ENCODE measurements at places on chromosomes 5 and 9.

DNA sequence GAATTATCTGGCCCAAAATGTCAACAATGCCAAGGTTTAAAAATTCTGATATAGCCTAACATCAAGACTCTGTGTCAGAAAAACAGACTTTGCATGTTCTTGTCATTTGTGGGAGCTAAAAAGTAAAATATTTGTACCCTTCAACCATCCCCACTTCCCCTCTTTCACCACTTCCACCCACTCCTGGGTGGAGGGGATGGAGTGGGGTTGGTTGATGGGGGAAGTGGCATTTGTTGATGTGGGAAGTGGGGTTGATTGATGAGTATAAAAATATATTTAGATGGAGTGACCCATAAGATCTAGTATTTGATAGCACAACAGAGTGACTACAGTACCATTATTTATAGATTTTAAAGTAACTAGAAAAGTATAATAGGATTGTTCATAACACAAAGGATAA is 55.0 kb upstream of the C9orf72 start:
- no peak for DNase-seq

GRCh38 chr5:68233075-68233474 is 17.5 kb downstream of the PIK3R1 start:
- no peak for DNase-seq

- DNase-seq, result no peak
Measured at GRCh38 chr5:113652161-113652560, 138.7 kb downstream of the YTHDC2 start.

- DNase-seq, result no peak
Measured at GRCh38 chr5:175148636-175149172, 295.3 kb downstream of the DRD1 start.

DNA sequence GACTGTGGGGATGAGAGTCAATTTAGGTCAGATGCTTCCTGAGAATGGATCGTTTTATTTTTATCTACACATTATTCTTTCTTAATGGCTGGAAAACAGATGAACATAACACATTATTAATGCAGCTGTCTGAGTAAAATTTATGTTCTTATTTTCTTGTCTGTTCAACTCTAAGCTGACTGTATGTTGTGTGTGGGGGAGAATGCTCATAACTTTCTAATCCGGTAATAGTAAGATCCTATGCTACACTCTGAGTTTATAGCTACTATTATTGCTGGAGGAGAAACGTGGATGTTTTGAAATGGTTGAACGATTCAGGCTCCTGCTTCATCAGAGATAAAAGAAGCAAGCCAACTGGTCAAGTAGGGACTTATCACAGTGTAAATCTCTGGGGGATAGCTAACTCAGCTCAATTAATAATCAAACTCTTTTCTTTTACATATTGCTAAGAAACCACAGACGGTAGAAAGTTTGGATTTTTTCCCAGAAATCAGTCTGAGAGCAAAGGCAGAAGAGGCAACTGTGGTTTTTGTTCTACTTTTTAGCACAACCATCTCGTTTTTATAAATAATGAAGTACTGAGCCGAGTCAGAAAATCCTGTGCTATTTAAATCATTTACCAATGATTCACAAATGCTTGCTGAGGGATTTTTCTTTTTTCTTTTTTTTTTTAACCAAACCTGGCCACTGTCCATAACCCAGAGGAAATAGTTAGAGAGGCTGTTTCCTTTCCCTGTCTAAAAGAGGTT is 265.0 kb upstream of the FAM174A start:
- no peak for DNase-seq

- no peak for DNase-seq
Measured at GRCh38 chr5:91277093-91277626, 106.0 kb downstream of the ARRDC3 start.

DNA sequence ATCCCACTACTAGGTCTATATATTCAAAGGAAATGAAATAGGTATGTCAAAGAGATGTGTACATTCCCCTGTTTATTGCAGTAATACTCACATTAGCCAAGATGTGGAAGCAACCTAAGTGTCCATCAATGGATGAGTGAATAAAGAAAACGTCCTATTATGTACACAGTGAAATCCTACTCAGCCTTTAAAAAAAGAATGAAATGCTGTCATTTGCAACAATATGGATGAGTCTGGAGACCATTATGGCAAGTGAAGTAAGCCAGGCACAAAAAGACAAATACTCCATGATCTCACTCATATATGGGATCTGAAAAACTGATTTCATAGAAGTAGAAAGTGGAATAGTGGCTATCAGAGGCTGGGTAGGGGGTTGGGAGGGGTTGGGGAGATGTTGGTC is 909.1 kb upstream of the DMAC1 start:
- no peak for DNase-seq

- no peak for DNase-seq
Measured at GRCh38 chr5:28580616-28581015, 1542.2 kb upstream of the CDH9 start.

- DNase-seq, result no peak
Measured at GRCh38 chr9:133682818-133683585, 46.8 kb downstream of the DBH start.

GRCh38 chr5:128436749-128437188 is 101.3 kb downstream of the FBN2 start:
- no peak for DNase-seq

DNA sequence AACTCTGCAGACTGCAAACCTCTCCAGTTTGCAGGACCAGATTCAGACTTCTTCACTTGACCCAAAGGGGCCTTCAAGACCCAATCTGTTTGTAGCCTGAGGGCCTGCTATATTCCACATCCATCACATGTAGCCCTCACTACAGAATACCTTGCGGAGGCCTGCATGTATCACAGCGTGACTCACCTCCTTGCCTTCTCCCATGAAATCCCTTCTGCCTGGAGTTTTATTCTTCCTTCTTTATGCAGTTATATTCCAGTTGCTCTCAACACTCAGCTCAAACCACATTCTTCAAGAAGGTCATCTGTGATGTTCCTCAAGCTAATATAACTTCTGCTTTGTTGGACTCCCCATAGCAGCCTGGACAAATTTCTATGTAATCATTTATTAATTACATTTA is 198.5 kb upstream of the PTGER4 start:
- DNase-seq, result no peak

GRCh38 chr5:127014573-127014972 is 15.8 kb downstream of the MARCHF3 start:
- no peak for DNase-seq

DNA sequence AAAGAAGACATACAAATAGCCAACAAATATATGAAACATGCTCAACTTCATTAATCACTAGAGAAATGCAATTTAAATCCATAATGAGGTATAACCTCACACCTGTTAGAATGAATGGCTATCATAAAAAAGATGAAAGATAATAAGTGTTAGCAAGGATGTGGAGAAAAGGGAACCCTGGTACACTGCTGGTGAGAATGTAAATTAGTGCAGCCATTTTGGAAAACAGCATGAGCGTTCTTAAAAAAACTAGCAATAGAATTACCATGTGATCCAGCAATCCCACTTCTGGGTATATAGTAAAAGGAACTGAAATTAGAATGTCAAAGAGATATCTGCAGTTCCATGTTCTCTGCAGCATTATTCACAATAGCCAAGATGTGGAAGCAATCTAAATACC is 64.2 kb upstream of the CEP78 start:
- DNase-seq, result no peak

GRCh38 chr5:73338256-73339050 is 110.1 kb downstream of the FOXD1 start:
- no peak for DNase-seq

DNA sequence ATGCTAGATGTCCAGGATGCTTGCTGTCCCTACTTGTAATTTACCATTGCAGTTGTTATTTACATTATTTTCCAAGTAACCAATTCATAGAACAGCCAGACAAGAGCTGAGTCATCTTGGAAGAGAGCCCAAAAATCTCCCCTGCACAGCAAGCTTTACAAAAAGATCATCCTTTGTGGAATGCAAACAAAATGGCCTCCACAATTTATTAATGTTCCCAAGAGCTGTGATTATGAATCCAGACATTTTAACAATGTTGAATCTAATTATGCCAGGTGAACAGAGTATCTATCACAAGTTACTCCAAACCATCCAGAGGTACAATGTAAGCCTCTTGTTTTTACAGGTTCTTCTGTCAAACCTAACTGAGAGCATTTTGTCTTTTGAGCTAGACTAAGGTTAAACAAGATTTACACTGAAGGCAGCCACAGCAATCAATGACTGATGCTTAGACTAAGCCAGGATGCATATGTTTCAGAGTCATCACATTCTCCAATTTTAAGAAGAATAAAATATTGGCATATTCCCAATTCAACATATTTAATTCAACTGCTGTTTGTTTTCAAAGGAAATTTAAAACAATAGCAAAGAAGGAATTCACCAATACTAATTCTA is 95.3 kb upstream of the SLC12A2 start:
- no peak for DNase-seq

DNA sequence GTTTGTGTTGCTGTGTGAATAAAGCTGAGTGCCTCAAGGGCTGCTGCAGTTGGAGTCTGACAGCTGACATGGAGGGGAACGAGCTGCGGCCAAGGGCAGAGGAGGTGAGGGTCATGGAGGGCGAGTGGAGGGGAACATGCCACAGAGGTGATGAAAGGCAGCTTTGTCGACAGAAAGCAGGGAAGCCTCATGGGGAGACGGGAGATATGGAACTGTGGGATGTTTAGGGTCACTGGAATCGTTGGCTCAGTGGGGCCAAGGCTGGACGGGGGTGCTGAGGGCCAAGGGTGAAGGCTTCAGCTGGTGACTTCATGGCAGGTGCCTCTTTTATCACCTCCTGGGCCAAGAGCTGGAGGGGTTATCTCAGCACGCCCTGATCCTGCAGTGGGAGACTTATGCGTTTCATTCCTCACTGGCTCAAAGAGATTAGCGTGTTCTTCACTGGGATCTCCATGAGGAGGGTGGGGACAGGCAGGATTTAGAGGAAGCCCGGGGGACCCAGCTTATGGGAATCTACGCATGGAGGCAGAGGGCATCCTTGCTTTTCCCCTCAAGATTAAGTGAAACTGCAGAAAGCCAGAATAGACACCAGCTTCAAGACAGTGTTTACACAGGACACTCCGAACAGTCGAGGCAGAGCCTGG is 42.2 kb downstream of the FAM240B start:
- no peak for DNase-seq

- DNase-seq, result no peak
Measured at GRCh38 chr5:107100121-107100520, 570.6 kb downstream of the EFNA5 start.

DNA sequence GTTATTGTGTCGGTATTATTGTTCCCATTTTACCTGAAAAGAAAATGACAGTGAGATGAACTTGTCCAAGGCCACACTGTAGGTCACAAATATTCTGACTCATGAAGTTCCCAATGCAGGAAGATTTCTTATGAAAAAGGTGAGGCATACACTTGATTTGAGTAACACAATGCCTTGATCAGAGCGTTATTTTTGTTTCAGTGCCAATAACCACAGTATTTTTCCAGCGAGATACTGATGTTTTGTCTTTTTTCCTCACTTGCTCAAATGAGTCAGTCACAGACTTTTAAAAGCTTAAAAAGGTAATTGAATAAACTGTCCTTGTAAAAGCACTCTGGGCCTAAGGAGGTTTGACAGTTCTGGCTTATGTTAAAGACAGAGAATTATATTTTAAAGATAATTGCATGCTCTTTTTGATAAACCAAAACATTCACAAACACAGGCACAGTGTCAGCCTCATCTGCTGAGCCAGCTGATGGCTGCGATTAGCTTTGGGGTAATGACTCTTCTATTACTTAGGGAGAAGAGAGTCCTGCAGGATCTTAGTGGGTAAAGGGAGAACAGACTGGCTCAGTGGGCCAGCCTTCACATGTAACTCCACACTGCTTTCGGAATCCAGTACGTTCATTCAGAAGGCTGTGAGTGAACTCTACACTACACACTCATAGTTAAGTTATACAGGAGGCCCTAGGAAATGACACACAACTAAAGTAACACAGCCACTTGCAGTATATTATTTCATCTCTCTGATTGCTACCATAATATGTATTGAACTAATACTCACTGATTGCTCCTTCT is 165.5 kb upstream of the CD180 start:
- no peak for DNase-seq

GRCh38 chr5:59164041-59164830 is 581.4 kb downstream of the RAB3C start:
- no peak for DNase-seq

DNA sequence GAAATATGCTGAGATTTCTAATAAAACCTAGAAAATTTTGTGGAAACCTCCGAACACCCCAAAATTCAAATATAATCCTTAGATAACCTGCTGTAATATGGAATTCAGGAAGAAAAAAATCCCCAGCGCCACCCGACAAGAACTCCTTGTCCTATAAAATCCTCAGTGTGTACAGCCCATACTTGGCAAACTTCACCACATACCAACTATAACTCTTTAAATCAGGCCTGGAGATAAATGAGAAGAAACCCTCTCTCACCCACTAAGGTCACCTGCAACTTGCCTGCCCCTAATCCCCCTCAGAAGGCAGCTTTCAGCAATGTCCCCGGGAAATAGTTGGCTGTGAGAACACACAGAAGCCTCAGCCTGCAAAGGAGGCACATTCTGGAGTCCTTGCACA is 90.5 kb downstream of the SH3TC2 start:
- no peak for DNase-seq

GRCh38 chr9:89773170-89773569 is 168.4 kb downstream of the GADD45G start:
- DNase-seq, result no peak

GRCh38 chr5:155193483-155194107 is 180.0 kb downstream of the KIF4B start:
- DNase-seq, result no peak

DNA sequence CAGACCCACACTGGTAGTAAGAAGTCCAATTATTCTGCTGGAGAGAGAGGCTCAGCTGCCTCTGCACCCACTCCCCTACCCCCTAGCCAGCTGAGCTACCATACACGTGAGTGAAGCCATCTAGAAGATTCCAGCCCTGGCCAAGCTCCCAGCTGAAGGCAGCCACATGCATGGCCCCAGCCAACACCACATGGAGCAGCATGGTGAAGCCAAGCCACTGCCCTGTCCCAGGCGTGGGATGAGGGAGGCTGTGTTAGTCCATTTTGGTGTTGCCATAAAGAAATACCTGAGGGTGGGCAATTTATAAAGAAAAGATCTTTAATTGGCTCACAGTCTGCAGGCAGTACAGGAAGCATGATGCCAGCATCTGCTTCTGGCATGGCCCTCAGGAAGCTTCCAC is 20.0 kb upstream of the VDAC1 start:
- DNase-seq, result no peak

GRCh38 chr5:40743771-40744170 is 12.0 kb downstream of the TTC33 start:
- DNase-seq, result no peak

- DNase-seq, result no peak
Measured at GRCh38 chr9:134192311-134192950, 28.1 kb upstream of the RNU6ATAC start.

GRCh38 chr5:140791089-140791488 is 3.6 kb upstream of the PCDHA2 start:
- DNase-seq, result no peak

DNA sequence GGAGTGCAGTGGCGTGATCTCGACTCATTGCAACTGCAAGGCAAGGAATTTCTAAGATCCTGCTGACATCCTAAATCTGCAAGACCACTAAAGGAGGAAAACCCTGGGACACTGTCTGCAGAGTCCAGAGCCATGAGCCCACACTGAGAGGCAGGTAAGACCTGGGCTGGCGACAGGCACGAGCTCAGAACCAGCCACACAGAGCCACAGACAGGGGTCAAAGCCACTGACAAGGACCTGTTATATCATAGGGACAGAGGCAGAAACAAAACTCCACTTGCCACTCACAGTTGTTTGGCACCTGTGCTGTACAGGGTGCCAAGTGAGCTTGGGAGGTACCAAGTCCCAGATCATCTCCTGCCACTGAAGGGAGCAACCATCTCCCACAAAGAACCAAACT is 34.2 kb downstream of the IPPK start:
- DNase-seq, result no peak

GRCh38 chr5:176676361-176676824 is 29.1 kb downstream of the TSPAN17 start:
- no peak for DNase-seq

All from SIG-M5 (cell line).